Esophagus mucosa (tissue), 1 donor: ENCODE measurements at places on chromosomes 7 and 10. TPM values are rescaled to one million over a fixed set of nuclear protein-coding genes. Genes with fewer than 3 reads are reported as not detected.

- ATAC-seq, result no peak
Observed at GRCh38 chr10:7261351-7261750, 149.5 kb downstream of the SFMBT2 start.

GRCh38 chr10:21929070-21929469 lies 74.5 kb downstream of the DNAJC1 start:
- ATAC-seq, result no peak

GRCh38 chr10:79346388-79347225 lies 662 bp upstream of the PPIF start:
- ATAC-seq, result no peak

The VSTM4 gene
- 0.68 TPM for total RNA-seq
